Skin of body (tissue), 3 donors: ENCODE measurements at places on chromosomes 11 and 22. TPM values are rescaled to one million over a fixed set of nuclear protein-coding genes. Genes with fewer than 3 reads are reported as not detected.

MMP8 gene
- 8.4 TPM for total RNA-seq

GRCh38 chr11:44885919-44886789 lies 64.5 kb downstream of the TP53I11 start:
- DNase-seq: no peak

- peak; percentile 70 for DNase-seq
Measured at GRCh38 chr22:41940832-41941765, 5.9 kb downstream of the CENPM start.

DDTL gene
- total RNA-seq: 0.20 TPM

DNA sequence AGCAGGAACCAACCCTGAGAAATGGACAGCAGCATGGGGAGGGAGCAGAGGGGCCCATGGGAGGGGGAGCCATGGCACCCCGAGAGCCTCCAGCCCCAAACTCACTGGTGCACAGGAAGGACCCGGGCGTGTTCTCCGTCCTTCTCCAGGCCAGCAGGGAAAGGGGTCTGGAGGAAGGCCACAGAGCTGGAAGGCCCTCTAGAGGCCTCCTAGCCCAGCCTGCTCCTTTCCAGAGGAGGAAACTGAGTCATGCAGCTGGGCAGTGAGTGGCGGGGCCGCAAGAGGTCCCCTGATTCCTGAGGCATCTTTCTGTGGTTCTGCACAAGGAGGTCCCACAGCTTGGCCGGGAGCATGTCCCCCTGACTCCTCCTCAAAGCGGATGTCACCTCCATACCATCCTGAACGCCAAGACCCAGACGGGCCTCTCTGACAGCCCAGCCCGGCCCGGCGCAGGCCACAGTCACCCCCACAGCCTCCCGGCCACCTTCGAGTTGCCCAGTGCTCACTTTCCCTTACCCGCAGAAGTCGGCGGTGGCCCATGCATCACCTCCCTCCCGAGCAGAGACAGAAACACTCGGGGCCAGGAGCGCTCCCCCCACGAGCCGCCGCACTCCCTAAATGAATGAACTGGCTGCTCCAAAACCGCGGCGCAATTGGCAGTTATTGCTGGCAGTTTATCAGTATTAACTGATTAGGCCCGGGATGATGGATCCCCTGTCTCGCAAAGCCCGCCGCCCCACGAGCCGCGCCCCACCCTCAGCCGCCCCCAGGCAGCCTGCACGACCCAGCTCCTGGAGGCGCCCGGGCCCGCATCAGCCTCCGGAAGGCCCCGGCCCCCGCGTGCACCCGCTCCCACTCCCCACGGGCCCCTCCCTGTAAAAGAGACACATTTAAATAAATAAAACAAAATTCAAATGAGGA lies 272.5 kb downstream of the BUD13 start:
- no peak for DNase-seq

DNA sequence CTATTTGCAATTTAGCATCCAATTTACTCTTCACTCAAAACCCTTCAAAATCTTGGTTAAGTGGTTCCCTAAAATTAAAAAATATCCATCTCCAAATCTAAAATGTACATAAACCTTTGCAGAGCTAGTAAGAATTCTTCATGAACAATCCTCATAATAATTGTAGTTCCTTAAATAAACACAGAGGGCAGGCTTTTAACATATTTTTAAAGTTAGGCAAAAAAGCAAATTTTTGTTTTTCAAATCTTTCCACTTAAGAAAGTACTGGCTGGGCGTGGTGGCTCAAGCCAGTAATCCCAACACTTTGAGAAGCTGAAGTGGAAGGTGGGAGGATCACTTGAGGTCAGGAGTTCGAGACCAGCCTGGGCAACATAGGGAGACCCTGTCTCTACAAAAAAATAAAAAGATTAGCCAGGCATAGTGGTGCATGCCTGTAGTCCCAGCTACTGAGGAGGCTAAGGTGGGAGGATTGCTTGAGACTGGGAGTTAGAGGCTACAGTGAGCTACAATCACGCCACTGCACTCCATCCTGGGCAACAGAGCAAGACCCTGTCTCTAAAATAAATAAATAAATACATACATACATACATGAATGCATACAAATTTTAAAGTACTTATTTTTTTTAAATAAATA lies 25.1 kb upstream of the PLAAT3 start:
- DNase-seq: no peak

DNA sequence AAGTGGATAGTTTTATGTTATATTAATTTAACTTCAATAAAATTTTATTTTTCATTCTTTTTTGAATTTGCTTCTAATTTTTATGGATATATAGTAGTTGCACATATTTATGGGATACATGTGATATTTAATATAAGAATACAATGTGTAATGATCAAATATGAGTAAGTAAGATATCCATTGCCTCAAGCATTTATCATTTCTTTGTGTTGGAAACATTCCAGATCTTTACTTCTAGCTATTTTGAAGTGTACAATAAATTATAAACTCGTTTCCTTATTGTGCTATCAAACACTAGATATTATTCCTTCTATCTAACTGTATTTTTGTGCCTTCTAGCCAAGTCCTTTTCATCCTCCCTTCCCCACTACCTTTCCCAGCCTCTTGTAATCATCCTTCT lies 17.0 kb downstream of the EXPH5 start:
- DNase-seq: no peak

- DNase-seq: no peak
Measured at GRCh38 chr11:74478877-74479731, 11.8 kb upstream of the KCNE3 start.

DNA sequence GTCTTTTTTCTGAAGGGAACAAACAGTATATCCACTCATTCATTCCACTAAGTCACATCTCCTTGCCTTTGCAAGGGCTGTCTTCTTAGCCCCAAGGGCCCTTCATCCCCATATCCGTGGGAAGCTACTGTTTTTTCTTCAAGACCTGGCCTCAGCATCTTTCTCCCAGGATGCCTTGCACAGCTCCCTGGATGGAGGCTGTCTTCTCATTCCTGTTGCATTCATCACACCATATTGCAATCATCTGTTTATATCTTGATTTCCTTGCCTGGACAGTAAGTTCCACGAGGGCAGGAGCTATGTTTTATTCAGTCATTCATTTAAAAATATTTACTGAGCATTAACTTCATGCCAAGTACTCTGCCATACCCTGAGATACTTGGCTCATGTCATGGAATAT lies 29.3 kb upstream of the NECTIN1 start:
- no peak for DNase-seq

DNA sequence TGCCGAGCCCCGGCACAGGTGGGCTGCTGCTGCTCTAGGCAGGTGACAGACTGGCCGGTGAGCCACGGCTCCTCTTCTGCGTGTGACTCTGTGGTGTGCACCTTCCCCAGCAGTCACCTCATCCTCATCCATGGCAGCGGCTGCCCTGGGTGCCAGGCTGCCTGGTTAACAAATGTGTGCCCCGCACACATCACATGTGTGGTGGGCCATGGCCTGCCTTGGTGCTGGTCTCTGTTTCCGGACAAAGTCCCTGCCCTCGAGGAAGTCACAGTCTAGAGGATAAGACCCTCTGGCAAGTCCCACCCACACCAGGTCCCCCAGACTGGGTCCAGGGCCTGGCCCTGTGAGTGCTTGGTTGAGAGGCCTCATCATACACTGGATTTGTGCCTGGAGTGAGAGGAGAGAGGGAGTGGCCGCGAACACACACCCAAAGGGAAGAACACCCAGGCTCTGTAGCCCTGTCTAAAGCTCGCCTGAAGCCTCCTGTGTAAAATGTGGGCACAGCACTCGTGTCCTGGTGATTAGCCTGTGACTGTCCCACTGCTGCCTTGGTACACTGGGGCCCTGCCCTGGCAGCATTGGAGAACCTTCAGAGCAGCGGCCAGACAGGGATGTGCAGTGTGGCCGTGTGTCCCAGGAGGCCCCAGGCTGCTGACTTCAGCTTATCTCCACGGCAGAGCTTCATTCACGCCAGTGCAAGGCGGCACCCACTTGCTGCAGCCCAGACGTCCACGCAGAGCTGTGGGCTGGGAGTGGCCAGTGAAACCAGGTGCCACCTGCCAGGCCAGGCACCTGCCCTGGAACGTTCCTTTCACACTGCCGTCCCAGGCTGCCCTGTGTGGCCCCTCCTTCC lies 269.9 kb downstream of the TBC1D22A start:
- no peak for DNase-seq

DNA sequence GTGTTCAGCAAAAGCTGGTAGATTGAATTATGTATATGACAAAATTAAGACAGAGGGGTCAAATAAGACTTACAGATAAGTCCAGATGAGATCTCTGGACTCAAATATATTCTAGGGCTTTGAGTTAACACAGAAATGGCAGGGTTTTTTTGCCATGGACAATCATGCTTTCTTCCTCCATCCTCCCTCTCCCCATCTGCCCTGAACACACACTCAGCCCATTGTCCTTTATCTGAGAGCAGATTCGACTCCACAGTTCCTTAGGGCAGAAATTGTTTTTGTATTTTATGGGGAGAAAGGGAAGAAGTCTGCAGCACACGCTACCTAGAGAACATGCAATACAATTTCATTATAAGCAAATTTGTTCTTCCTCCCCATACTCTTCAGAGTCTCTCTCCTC lies 86.8 kb downstream of the SLC1A2 start:
- no peak for DNase-seq

GAB2 gene
- 10.9 TPM for total RNA-seq

GRCh38 chr22:39360674-39361413 lies 11.1 kb downstream of the SYNGR1 start:
- DNase-seq: no peak

- DNase-seq: no peak
Measured at GRCh38 chr22:35023692-35024363, 42.1 kb upstream of the ISX start.

MS4A3 gene
- total RNA-seq: 18.1 TPM

GRCh38 chr22:33921525-33922348 lies 1.5 kb upstream of the LARGE1 start:
- peak; percentile 58 for DNase-seq

CNGA4 gene
- 0.49 TPM for total RNA-seq

- DNase-seq: no peak
Measured at GRCh38 chr22:48396091-48396784, 1431.4 kb downstream of the BRD1 start.

- peak; percentile 92 for DNase-seq
Measured at GRCh38 chr11:115699733-115700132, 195.5 kb upstream of the CADM1 start.

DNA sequence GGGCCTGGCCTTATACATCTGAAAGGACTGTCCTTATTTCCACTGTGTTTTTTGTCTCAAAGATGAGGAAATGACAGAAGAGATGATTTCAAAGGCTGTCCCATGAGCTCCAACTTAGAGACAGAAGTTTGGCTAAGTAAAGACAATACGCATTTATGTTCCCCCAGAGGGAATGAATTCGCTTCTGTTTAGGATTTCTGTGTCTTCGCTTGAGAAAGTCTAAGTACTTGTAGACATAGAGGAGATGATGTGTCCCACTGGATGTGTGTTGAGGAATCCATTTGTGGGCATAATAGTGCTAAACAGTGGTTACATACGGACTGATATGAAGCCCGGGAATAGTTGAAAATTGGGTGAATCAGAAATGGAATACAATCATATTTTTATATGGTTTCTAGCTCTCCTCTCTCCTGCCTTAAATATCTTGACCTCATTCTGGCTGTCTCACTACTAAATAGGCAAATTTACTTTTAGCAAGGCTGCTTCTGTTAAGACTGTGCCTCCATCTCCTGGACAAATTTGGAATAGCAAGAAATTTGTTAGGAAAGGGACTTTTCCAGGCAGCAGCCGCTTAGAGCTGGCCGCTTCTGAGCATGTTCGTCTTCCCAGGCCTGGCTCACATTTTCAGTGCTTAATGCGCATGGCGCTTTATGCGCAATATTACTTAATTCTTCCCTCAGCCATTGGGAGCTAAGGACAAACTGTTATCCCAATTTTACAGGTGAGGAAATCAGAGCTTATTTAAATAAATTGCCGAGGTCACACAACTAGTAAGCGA lies 1.9 kb upstream of the PEX26 start:
- DNase-seq: peak; percentile 90

GRCh38 chr22:46068181-46068592 lies 82.1 kb upstream of the PPARA start:
- no peak for DNase-seq

NLRP14 gene
- 0.20 TPM for total RNA-seq

CCDC116 gene
- total RNA-seq: 0.20 TPM

GRCh38 chr11:94649964-94650623 lies 82.9 kb downstream of the PIWIL4 start:
- DNase-seq: no peak

PAX6 gene
- total RNA-seq: 0.10 TPM

DNA sequence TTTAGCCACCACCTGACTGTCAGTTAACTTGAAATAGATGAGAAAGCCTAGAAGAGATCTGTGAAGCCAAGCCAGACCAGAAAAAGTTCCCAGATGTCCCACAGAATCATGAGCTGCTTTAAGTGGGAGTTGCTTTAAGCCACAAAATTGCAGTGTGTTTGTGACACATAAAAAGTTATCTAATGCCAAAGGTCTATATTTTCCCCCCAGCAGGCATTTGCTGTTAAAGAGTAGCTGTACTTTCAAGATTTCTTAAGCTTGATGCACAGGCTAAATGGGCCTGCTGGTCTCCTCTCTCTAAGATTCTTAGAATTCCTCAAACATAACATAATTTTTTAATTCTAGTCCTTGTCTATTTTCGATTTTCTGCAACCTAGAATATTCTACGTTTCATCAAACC lies 825.7 kb downstream of the FAM181B start:
- no peak for DNase-seq

- no peak for DNase-seq
Measured at GRCh38 chr11:128894685-128895084, 3.5 kb downstream of the KCNJ5 start.

VEGFB gene
- total RNA-seq: 31.9 TPM

ACTN3 gene
- 13.5 TPM for total RNA-seq

GRCh38 chr11:47156333-47156732 lies 20.3 kb downstream of the ARFGAP2 start:
- DNase-seq: no peak

ESAM gene
- 9.2 TPM for total RNA-seq

BATF2 gene
- total RNA-seq: 0.20 TPM

DNA sequence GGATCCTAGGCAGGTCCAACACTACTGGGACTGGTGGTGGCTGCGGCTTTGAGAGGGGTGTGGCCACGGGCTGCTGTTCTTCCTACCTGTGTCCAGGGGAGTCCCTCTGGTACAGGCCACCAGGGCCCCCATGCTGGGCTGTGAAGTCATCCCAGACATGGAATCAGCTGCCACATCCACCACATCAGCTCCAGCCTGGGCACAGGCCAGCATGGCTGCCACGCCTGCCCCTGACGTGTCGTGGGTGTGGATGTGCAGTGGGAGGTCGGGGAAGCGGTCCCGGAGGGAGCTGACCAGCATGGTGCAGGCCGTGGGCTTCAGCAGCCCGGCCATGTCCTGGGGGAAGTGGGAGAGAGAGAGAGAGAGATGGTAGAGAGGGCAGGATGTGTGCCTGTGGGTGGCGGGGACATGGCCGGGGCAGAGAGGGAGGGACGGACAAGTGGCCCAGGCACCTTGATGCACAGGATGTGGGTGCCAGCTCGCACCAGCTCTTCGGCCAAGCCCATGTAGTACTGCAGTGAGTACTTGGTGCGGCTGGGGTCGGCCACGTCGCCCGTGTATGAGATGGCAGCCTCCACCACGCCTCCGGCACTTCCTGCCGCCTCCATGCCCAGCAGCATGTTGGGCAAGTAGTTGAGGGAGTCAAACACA lies 6.2 kb upstream of the LRFN4 start:
- no peak for DNase-seq

GRCh38 chr22:38347181-38347943 lies 30.1 kb upstream of the CSNK1E start:
- DNase-seq: no peak
